ENCODE measurements at places on chromosomes 5 and 9.

- DNase-seq = no peak
Observed at GRCh38 chr5:26121338-26121737, 917.0 kb downstream of the CDH9 start.

DNA sequence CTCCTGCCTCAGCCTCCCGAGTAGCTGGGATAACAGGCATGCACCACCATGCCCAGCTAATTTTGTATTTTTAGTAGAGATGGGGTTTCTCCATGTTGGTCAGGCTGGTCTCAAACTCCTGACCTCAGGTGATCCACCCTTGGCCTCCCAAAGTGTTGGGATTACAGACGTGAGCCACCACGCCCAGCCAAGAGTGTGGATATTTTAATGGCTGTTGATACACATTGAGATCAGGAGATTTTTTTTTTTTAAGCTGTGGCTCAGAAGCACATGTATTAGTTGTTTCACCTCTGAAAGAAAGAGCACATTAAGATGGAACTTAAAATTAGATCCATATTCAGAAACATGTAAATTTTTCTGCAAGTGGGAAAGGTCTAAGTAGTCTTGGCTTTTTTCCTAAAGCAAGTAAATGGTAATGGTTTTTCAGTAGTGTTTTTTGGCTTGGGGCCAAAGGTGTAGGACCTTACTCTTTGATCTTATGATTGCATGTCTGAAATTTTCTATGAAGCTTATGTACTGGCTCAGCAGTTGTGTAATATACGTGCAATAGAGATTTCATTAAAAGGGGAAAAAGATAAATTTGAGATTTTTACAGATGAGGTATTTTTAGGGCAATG, 9.9 kb downstream of the RBM27 start:
- DNase-seq = no peak

DNA sequence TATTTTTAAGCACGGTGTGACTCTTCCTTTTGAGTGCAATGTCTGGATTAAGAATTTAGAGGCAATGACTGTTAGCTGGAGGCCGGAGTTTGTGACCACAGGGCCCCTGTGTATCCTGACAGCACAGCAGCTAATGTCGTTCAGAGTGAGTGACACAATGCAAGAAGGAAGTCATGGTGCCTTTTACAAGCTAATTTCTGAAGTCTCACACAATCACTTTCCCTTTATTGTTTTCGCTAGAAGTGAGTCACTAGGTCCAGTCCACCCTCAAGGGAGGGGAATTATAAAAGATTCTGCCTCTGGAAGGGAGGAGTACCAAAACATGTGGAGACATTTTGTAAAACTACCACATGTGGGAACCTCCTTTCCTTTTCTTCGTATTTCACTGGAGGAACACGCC, 185.5 kb upstream of the FGF10 start:
- DNase-seq = no peak

DNA sequence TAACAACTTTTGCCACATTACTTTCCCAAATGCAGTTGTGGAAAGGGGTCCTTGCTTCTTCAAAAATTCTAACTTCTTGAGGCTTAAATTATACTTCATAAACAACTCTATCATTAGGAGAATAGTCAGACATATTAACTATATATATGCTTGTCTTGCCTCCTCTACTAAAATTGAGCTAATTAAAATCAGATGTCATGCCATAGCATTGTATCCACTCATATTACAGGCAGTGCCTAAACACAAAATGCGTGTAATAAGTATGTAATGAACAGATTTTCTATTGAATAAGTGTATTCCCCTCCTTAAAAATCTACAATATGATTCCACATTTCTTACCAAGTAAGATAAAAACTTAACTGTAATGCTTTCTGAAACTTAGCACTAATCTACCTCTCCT, 204.5 kb downstream of the PLK2 start:
- DNase-seq = no peak

GRCh38 chr9:133360400-133361393, 4.3 kb downstream of the SURF2 start:
- DNase-seq = no peak

GRCh38 chr5:87649455-87649854, 236.7 kb upstream of the CCNH start:
- no peak for DNase-seq

- DNase-seq = no peak
Observed at GRCh38 chr5:86864051-86864450, 246.3 kb downstream of the COX7C start.

- DNase-seq = peak; percentile 28
Observed at GRCh38 chr5:126801992-126802294, 25.0 kb downstream of the LMNB1 start.

GRCh38 chr9:136645903-136646754, 16.6 kb upstream of the EGFL7 start:
- DNase-seq = no peak

DNA sequence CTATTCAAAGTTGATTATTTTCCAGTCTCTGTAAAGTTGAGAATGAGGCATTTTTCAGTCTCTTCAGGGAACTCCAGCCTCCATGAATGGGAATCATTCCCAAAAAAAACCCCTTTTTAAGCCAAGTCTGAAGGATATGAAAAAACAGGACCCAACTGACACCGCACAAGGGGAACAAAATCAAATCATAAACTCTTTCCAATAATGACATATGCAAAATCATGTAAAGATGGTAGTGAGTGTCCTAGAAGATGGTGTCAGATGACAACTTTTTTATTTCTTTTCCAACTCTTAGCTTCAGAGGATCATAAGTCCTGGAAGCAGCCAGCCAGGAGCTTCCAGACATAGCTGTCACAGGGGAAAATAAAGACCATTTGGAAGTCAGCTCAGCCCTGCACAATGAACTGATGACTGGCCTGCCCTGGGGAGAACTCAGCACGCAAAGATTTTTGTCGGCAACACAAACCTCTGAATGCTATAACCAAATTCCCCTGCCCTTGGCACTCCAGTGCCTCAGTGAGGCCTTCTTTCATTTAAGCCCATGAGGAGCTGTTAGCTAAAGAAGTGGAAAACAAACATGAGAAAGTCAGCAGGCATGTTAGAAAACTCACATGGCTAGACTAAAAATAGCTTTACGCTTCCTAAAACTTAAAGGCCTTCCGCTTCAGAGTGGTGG, 85.4 kb downstream of the SLC1A3 start:
- DNase-seq = no peak

GRCh38 chr9:137286975-137287383, 9.5 kb downstream of the TOR4A start:
- DNase-seq = peak; percentile 42

All from activated CD4-positive, alpha-beta T cell treated with anti-CD3 and anti-CD28 coated beads, Interleukin-10, Interleukin-2, amounts not matched to agents 100 ng/mL and 50 ng/mL, durations not matched to agents 16 hours and 8 hours (primary cell).